Activated CD8-positive, alpha-beta memory T cell treated with anti-CD3 and anti-CD28 coated beads, Interleukin-2, amount 10 ng/mL, durations not matched to agents 7 days and 5 days (primary cell): ENCODE measurements at places on chromosomes 1 and 21. TPM values are rescaled to one million over a fixed set of nuclear protein-coding genes. Genes with fewer than 3 reads are reported as not detected.

- peaks cover 24% of the 10 kb centered on the region for H3K4me1 ChIP-seq
- no peak overlapping the region for H3K27ac ChIP-seq
- no peak overlapping the region for H3K4me3 ChIP-seq
- no peak for DNase-seq
Measured at GRCh38 chr1:24362982-24363614, 43.9 kb downstream of the GRHL3 start.

DNA sequence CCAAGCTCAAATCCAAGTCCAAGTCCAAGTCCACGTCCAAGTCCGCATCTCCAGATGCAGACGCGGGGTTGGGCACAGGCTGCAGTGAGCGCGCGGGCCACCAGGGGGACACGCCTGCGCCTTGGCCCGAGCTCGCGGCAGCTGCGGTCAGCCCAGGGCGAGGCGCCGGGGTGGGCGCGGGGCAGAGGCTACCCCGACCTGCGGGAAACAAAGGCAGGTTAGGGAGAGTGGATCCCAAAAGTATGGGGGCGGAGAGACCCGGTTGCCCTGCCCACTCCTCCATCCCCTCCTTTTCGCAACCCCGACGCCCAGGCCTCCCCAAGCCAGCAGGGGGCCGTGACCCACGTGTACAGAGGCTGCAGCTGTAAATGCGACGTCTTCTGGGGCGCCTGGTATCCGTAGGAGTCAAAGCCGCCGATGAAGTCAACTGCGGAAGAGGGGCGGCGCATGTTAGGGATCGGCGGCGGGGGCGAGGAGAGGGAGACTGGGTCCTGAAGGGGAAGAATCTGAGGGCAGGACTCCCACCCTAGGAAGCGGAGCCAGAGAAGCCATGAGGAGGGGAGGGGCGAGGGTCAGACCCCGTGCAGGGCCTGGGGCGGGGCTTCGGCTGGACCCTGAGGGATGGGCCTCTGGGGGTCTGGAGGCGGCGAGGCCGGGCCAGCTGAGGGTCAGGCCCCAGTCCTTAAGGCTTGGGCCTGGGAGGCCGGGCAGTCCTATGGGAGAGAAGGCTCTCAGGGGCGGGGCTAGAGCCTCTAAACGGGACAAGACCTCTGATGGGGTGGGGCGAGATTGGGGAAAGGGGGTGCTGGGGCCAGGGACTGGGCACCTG, 58.0 kb downstream of the NKAIN1 start:
- no peak overlapping the region for H3K4me3 ChIP-seq
- H3K27ac ChIP-seq: no peak overlapping the region
- no peaks in the 10 kb centered on the region for H3K36me3 ChIP-seq
- peak; percentile 67 for DNase-seq
- peaks cover 10% of the 10 kb centered on the region for H3K4me1 ChIP-seq

- H3K36me3 ChIP-seq: no peaks in the 10 kb centered on the region
- no peak for DNase-seq
- no peaks in the 10 kb centered on the region for H3K4me1 ChIP-seq
- no peak overlapping the region for H3K27ac ChIP-seq
Measured at GRCh38 chr1:153120945-153121344, 7.6 kb upstream of the SPRR2F start.

- H3K4me3 ChIP-seq: no peak overlapping the region
- H3K27me3 ChIP-seq: peaks cover 51% of the 10 kb centered on the region
- no peaks in the 10 kb centered on the region for H3K4me1 ChIP-seq
Measured at GRCh38 chr1:153684892-153685291, 6.4 kb downstream of the NPR1 start.

The KCNQ4 gene
- 0.44 TPM for total RNA-seq

GRCh38 chr21:33940881-33941245, 25.3 kb upstream of the ATP5PO start:
- H3K27ac ChIP-seq: no peak overlapping the region
- DNase-seq: no peak
- peaks cover 80% of the 10 kb centered on the region for H3K36me3 ChIP-seq
- no peak overlapping the region for H3K4me3 ChIP-seq

- H3K4me3 ChIP-seq: no peak overlapping the region
- peaks cover 29% of the 10 kb centered on the region for H3K27me3 ChIP-seq
- no peak for DNase-seq
- H3K4me1 ChIP-seq: no peaks in the 10 kb centered on the region
- H3K27ac ChIP-seq: no peak overlapping the region
- no peaks in the 10 kb centered on the region for H3K36me3 ChIP-seq
Measured at GRCh38 chr1:22551591-22551990, 11.7 kb upstream of the EPHA8 start.

The SLAMF9 gene
- total RNA-seq: not detected

The OR2T35 gene
- total RNA-seq: not detected
